Stimulated activated CD4-positive, alpha-beta T cell treated with anti-CD3 and anti-CD28 coated beads, Interleukin-12 subunit alpha, Interleukin-12 subunit beta, amount 100 ng/mL, for 24 hours (primary cell): ENCODE measurements at places on chromosomes 5 and 9.

- no peak for DNase-seq
Observed at GRCh38 chr9:126377536-126377935, 50.9 kb downstream of the MVB12B start.

DNA sequence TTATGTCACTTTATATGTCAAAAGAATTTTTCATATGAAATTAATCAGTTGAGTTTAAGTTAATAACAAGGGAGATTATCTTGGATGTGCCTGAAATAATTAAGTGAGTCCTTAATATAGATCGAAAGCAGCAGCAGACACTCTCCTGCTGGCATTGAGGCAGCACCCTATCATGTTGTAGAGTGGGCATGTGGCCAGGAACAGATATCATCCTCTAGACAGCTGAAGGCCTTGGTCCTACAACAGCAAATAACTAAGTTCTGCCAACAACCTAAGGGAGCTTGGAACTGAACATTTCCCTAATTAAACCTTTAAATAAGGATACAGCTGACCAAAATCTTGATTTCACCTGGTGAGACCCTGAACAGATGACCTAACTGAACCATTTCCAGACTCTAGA, 25.8 kb upstream of the UGT3A1 start:
- no peak for DNase-seq

- DNase-seq = no peak
Observed at GRCh38 chr5:158953929-158954534, 145.7 kb downstream of the EBF1 start.

DNA sequence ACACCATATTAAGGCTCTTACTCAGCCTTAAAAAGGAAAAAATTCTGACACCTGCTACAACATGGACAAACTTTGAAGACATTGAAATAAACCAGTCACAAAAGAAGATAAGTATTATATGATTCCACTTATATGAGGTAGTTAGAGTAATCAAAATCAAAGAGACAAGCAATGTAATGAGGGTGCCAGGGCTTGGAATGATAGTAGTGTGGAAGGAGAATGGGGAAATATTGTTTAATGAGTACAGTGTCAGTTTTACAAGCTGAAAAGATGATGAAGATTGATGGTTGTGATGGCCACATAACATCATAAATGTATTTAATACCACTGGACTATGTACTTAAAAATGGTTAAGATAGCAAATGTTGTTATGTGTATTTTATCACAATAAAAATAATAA, 485.7 kb downstream of the SPATA31D1 start:
- DNase-seq = no peak

GRCh38 chr5:115180165-115180709, 10.5 kb upstream of the TRIM36 start:
- DNase-seq = no peak

GRCh38 chr5:77983482-77984199, 207.5 kb upstream of the TBCA start:
- no peak for DNase-seq

GRCh38 chr5:91095786-91096385, 287.2 kb downstream of the ARRDC3 start:
- DNase-seq = no peak

DNA sequence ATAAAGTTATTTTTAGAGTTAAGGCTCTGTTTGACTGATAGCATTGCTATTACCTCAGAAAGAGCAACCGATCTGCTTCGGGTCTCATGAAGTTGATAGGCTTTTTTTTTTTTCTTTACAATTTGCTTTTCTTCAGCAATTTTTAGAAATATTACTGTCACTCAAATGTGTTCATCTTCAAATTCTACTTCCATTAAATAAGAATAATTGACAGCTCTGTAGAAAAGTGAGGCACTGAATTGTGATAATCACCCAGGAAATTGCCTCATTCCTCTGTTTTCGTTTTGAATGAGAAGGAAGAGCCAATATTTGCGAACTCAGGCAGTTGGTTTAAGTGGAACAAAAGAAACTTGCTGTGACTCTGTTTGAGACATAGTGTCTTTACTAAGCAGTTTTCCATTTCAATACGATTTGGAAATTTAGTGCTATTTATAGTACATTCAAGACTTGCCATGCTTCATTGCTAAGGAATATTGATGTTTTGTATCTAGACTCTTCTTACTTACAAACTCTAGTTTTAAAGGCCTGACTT, 700.5 kb upstream of the CDH10 start:
- no peak for DNase-seq

DNA sequence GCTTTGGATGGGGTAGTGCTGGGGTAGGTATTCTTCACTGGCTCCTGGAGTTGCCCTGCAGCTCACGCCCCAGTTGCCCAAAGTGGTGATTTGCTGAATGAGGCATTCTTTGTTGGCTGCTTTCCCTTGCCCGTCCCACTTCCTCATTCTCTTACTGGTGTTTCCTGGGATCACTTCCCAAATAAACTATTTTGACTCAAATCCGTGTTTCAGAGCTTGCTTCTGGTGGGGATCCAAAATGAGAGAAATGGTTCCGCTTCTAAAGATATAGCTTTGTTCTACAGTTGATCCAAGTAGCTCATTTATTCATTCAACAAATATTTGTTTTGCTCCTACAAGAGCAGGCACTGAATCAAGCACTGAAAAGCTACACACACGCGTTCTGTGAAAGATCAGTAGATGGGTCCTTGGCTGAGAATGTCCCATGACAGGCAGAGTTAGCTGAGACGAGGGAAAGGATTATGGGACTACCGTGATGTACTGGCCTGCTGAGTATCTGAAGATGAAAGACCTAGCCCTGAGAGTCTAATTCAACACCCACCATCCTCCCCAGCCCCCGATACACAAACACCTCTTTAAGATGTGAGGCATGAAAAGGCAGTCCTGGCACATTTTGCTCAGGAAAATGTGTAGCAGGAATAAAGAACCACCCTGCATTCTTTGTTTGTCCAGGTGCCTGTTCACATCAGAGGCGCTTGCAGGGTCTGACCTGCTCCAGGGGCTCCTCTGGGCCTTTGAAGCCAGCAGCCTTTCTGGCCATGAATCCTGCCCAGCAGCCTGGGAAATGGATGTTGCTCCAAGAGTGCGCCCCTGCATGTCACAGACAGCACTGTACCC, 143.1 kb upstream of the RANBP3L start:
- no peak for DNase-seq

DNA sequence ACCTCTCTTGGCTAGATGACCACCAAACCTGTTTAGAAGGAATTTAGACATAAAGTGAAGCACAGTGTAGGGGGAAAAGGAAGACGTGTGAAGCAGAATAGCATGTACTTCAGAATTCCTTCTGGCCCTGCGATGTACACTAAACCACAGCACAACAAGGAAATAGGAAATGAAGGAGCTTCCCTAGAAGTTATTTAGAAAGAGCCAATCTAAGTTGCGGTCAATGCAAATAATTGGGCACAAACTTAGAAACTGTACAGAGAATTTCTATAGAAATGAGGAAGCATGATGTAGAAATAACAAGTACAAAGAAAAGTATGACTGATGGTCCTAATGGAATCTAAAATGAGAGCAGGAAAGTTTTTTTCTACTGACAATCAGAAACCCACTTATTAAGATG, 41.5 kb downstream of the ANKRD55 start:
- no peak for DNase-seq

- no peak for DNase-seq
Observed at GRCh38 chr5:125227333-125228095, 481.1 kb upstream of the ZNF608 start.

GRCh38 chr5:135203593-135204036, 169.6 kb upstream of the PITX1 start:
- no peak for DNase-seq

GRCh38 chr5:67093279-67093678, 103.3 kb downstream of the CD180 start:
- no peak for DNase-seq

DNA sequence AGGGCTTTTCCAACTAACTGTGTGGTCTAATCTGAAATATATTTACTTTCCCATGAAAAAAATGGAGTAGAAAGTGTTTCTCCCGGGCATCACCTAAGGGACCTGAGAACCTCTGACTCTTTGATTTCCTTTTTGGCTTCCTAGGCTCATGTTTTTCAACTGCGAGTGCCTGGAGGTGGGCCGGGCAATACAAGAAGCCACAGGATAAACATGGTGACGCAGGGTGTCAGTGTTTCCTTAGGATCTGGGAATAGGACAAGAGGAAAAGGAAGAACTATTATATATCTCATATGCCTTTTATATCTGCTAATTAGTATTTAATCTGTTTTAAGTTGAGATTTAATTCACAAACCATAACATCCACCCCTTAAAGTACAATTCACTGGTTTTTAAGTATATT, 11.4 kb upstream of the LECT2 start:
- no peak for DNase-seq

- DNase-seq = no peak
Observed at GRCh38 chr9:304519-305185, 90.0 kb downstream of the DOCK8 start.

DNA sequence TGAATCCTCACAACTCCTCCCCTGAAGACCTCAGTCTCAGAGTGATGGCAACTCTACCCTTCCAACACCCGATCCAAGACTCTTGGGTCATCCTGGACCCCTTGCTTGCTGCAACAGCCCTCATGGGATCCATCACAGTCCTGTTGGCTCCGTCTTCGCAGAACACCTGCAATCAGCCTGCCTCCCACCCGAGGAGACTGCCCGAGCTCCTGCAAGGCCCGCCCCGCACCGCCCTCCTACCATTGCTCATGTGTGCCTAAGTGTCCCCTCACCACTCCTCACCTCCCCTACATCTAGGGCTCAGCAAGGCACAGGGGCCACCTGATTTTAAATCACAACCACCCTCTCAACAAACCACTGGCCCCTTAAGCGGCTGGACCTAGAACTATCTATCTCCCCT, 5.3 kb downstream of the SEMA4D start:
- DNase-seq = no peak

- DNase-seq = peak; percentile 39
Observed at GRCh38 chr5:7754997-7755596, 95.8 kb downstream of the CFAP90 start.

- DNase-seq = no peak
Observed at GRCh38 chr5:30959238-30959637, 234.2 kb upstream of the CDH6 start.

GRCh38 chr9:3455094-3455493, 70.7 kb downstream of the RFX3 start:
- no peak for DNase-seq

- no peak for DNase-seq
Observed at GRCh38 chr5:176700239-176700847, 53.1 kb downstream of the TSPAN17 start.

- no peak for DNase-seq
Observed at GRCh38 chr5:150637245-150638052, 3.0 kb upstream of the SYNPO start.

- no peak for DNase-seq
Observed at GRCh38 chr9:14018081-14018480, 295.9 kb downstream of the NFIB start.

DNA sequence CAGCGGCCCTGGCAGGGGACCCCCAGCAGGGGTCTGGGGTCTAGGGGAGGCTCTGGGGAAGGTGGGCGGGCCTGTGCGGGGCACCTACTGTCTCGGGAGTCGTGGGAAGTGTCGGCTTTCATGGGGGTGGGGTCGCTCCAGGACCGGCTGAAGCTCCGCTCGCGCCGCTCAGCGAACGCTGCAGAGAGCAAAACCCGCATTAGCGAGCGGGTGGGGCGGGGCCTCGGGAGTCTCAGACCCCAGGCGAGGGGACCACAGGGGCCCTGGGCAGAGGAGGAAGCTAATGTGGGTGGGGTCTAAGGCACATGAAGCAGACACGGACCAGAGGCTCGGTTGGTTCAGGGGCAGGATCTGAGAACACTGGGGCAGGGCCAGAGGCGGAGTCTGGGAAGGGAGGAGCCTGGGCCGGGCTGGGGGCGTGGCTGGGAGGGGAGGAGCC, 5.5 kb downstream of the NSMF start:
- DNase-seq = peak; percentile 50

- no peak for DNase-seq
Observed at GRCh38 chr5:40406741-40407211, 272.9 kb upstream of the PTGER4 start.

DNA sequence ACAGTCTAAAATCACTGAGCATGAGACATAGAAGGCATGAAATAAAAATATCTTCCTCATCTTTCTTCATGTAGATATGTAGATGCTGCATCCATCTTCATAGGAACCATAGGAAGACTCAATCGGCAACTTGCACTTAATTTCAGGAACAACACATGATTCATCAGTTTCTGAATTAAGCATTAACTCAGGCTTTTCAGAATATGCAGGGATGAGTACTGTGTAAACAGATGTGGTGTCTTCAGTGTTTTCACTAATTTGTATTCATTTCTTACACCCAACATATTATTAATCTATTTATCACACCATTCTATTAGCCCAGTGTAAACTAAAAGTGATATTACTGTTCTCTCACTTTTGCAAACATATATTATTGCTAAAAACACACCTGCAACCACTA, 305.9 kb upstream of the DAB2 start:
- no peak for DNase-seq

- DNase-seq = no peak
Observed at GRCh38 chr9:36218411-36218901, 27.7 kb downstream of the CLTA start.

GRCh38 chr9:36832164-36832795, 201.8 kb downstream of the PAX5 start:
- no peak for DNase-seq

- peak; percentile 4 for DNase-seq
Observed at GRCh38 chr9:108761655-108762347, 94.0 kb downstream of the ACTL7B start.

DNA sequence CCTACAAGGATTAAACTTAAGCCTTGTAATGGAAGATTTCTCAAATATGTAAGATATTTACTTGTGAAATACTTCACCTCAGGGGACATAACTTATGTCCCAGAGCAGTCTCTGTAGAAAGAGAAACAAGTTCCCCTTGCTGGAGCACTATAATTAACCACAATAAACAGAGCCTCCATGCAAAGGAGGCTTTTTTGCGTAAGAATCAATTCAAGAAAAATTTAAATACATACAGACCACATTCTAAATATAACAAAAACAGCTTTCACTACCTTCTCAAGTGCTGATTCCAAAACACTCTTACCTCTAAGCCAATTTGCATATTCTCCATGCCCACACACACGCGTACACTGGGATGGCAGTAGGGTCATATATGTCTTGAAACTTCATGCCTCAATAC, 30.7 kb upstream of the CCNB1 start:
- no peak for DNase-seq

DNA sequence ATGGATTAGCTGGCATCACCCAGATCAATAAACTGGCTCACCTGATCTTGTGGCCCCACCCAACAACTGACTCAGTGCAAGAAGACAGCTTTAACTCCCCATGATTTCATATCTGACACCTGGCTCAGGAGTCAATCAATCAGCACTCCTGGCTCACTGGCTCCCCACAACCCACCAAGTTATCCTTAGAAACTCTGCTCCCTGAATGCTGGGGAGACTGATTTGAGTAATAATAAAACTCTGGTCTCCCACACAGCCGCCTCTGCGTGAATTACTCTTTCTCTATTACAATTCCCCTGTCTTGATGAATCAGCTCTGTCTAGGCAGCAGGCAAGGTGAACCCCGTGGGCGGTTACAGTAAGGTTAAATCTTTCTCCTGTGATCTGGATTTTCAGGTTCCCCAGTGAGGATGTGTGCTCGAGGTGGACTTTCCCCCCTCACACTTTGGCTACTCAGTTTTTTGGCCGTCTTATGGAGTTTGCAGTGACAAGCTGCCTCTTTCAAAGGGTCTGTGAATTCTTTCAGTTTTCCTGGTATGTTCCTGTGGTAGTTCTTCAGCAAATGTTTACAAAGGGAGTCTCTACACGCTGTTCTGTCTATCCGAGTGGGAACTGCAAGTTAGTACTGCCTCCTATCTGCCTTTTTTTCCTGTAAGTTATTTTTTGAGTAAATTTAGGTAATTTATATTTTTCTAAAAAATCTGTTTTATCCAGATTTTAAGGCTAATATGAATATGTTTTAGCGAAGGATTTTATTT, 500.2 kb upstream of the NUDT12 start:
- DNase-seq = no peak

- no peak for DNase-seq
Observed at GRCh38 chr5:10503997-10504793, 59.7 kb upstream of the ANKRD33B start.
